ENCODE measurements at places on chromosomes 7 and 10.
A peak's percentile ranks its signal among the peaks of the same experiment; 100 is the strongest.

GRCh38 chr10:26890956-26891355, 30.2 kb upstream of the ABI1 start:
- DNase-seq = peak; percentile 66

- no peak for DNase-seq
Measured at GRCh38 chr7:98300595-98301372, 19.3 kb downstream of the BRI3 start.

- DNase-seq = no peak
Measured at GRCh38 chr10:782751-783648, 93.5 kb upstream of the DIP2C start.

DNA sequence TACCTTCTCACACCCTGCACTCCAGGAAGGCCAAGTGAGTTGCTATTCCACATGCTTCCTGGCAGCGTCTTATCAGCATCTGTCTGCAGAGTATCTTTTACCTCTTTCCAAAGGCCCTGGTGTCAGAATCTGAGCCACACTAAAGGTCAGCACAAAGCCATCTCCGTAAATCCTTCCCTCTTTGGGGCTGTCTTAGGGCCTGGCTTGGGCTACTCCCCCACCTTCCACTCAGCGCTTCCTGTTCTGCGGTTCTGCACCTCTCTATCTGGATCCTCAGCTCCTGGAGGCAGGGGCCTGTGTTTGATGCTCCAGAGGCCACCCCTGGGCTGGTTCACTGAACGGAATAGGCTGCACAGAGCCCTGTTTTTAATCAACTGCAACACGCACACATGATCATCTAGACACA, 334.8 kb upstream of the GALNT17 start:
- DNase-seq = no peak

GRCh38 chr10:60778971-60779796, 906 bp downstream of the CDK1 start:
- no peak for DNase-seq

DNA sequence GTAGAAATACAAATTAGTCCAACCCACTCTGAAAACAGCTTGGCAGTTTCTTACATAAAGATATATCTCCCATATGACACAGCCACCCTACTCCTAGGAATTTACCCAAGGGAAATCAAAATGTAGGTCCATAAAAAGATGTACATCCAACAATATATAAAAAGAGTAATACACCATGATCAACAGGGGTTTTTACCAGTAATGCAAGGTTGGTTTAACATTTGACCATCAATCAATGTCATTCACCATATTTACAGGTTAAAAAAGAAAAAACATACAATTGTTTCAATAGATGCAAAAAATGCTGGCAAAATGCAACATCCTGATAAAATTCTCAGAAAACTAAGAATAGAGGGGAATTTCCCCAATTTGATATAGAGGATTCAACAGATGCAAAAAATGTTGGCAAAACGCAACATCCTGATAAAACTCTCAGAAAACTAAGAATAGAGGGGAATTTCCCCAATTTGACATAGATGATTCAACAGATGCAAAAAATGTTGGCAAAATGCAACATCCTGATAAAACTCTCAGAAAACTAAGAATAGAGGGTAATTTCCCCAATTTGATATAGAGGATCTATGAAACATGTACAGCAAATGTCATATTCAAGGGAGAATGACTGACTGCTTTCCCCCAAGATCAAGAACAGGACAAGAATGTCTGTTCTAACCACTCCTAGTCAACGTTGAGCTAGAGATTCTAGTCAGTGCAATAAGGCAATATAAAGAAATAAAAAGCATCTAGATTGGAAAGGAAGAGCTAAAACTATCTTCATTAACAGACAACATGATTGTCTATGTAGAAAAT, 13.7 kb downstream of the ADAP1 start:
- no peak for DNase-seq

DNA sequence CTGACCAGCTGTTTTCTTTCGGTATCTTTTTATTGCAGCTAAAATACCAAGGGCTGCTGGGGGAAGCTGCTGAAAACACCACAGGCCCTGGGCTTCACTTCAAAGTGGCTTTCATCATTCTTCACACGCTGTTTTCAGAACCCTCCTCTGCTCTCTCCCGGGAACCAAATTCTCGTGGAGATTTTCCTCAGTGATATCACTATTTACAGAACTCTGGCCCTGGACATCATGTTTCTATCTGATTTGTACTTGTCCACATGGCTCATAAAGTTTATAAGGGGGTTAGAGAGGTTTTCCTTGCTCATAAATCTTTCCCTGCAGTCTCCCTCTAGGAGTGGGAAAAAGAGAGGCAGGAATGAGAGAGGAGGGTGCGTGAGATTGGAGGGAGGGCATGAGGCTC, 177.4 kb upstream of the NPVF start:
- DNase-seq = no peak

DNA sequence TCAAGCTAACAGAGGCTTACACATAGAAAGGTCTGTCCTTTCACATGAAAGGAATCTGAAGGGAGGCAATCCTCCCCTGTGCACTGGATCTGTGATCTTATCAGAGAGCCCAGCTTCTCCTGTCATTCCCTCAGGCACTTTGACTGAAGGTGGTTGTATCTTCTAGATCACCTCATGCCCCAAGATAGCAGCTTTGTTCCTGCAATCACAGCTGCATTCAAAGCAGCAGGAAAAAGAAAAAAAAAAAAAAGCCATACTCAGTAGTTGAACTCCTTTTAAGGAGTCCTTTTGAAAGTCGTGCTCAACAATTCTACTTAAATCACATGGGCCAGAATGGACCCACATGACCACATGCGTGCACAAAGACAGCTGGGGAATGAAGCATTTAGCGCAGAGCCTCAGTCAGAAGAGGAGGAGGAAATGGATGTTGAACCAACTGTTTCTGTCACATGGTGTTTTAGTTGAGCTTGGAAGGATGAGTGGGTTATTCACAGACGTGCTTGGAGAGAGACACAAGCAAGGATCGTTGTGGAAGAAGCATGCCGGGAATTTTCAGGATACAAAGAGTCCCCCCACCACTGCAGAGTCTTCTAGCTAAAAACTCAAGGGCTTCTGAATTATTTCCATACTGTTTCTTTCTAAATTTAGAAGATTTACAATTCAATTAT, 13.0 kb upstream of the PFKP start:
- DNase-seq = no peak

DNA sequence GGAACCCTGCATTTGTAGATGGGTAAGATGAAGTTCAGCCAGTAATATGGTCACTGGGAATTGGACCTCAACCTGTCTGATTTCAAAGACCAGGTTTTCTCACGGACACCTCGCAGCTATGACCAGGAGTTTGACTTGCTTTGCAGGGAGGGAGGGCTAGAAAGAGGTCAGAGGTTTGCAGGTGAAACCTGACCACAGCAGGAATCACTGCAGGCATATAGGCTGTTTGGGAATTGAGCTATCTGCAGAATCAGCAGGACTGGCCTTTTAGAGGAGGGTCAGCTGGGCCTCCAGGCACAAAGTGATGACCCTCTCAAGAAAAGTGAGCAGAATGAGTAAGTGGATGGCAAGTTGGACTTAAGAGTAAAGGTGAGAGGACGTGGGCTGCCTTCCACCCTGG, 166.3 kb downstream of the ADRA2A start:
- no peak for DNase-seq

GRCh38 chr7:12812111-12812510, 124.7 kb downstream of the ARL4A start:
- DNase-seq = no peak

DNA sequence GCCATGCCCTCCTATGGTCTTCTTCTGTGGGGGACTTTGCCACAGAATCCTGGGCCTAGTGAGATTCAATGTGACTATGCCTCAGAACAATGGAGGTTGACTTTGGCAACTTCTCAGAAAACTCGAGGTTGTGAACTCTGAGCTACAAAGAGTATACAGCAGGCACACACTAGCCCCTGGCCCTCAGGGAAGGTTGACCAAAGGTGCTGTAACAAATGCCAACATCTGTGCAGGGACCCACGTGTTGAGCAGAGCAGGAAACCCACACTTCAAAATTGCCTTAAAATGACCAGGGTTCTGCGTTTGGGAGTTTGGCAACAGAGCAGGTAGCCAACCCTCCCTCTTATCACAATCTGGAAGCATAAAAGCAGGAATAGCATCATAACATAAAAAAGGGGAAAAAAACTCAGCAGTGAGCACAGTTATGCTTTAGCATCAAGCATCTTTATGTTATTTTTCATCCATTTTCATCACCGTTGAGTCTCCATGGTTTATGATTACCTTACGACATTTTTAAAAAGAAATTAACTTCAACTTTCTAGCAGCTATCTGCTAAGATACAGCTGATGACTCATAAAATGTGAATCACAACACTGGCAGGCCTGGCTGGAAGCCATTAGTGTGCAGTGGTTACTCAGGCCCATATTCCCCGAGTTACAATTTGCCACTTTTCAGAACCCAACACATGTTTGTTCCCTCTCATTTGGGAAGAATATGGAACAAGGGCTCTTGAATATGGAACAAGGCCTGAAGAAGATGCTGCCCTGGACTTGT, 11.1 kb downstream of the PRLHR start:
- no peak for DNase-seq
